Anterior cingulate cortex (tissue), 58 donors: ENCODE measurements at places on chromosomes 5 and 9.

DNA sequence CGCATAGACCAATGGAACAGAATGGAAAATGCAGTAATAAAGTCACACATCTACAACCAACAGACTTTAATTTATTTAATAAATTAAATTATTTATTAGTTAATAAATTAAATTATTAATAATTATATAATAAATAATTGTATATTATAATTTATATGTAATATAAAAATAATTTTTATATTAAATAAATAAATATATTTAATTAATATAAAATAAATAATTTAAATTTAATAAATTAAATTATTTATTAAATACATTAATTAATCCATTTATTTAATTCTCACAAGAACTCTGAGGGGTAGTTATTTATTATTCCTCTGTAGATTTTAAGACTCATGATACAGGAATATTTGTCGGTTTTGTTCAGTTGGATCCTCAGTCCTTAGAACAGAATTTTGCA lies 176.1 kb upstream of the ADAMTS19 start:
- no peak for DNase-seq

DNA sequence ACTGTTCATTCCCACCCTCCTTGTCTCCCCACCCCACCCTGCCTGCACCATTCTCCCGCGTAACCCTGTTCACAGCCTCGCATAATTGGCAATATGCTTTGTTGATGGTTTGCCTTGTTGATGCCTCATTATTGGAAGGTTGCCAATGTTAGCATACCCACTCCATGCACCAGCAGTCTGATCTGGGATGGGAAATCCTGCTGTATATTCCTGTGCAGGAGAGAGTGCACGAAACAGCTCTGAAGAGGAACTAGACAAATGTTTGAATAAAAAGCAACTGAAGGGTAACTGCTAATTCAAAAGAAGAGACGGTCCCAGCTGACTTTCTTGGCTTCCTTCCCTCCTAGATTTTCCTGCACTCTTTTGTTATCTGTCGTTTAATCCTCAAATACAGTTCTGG lies 271.7 kb upstream of the TLE4 start:
- DNase-seq, result no peak

DNA sequence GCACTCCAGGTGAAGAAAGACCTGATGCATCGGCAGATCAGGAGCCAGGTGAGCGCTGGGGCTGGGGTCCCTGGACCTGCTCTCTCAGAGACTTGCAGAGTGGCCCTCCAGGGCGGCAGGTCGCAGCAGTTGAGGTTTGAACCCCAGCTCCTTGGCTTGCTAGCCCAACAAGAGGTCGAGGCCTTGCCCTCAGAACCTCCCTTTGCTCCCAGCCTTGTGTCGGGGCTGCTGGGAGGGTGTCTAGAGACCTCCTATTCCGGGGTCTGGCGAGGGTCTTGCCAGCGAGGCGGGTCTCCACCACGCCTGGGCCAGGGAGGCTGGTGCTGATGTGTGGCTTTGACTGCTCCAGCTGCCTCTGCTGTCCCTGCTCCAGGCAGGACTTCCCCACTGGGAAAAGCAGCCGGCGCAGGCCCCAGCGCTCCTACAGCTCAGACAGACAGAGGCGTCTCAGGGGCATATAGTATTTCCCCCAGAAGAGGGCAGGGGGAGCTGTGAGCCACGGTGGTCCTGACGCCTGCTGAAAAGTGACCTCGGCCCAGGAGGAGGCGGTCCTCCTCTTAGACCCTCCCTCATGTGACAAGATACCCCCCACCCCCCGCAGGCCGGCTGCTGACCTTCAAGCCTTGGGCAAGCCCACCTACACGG lies 38.3 kb downstream of the LRSAM1 start:
- no peak for DNase-seq

DNA sequence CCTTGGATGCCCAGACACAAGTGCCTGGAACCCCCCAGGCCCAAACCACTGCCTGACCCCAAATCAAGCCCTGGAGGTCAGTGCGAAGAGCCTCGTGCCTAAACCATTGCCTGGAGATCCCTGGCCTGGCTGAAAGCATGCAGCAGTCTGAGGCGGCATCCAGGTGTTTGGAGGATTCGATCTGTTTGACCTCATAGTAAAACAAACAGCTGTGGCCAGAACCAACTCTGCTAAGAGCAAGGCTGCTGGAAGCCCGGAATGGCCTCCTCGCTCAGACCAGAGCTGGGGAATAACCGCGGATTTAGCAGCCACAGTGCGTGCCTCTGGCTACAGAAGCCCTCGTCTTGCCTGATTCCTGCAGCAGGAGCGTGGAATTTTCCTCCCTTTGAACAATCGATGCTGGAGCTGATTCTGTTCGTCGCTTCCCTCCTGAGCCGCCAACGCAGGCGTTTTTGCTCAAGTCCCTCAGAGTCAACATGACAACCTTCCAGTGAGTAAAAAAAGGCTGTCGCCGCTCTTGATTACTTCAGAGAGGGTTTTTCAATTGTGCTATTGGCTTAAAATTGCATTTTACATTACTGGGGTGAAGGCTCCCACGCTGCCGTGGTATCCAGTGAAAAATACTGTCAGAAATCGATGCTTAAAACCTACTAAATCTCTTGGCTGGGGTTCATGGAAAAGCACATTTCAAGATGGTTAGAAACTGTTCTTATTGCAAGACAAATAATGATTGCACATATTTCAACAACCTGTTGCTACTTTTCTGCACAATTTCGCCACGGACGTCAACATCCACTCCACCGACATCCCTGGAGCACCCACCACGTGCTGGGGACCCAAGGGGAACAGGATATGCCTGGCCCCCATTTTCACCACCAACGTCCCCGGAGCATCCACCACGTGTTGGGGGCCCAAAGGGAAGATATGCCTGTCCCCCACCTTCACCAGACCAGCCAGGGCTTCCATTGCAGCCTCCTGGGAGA lies 190.0 kb downstream of the OLFM1 start:
- peak; percentile 24 for DNase-seq

DNA sequence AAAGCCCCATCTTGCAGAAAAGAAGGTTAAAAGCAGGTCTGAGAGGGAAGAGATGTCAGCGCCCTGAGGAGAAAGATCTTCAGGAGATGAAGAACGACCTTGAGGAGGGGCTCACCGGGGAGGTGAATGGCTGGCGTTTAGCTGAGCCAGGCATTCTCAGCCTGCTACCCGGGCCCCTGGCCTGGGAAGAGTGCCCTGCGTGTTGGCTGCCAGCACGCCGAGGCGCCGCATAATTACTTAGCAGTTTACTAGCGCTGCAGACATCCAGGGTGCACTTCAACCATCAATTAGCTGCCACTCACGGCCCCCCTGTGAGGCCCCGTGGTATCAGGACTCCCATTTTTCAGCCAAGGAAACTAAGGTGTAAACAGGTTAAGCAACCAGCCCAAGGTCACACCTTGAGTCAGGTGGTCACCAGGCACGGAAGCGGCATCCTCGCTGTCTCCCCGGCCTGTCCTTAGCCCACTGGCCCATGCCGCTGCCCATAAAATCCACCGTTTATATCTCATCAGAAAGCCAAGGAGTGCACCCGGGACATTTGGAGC lies 551.9 kb downstream of the BNC2 start:
- peak; percentile 40 for DNase-seq

DNA sequence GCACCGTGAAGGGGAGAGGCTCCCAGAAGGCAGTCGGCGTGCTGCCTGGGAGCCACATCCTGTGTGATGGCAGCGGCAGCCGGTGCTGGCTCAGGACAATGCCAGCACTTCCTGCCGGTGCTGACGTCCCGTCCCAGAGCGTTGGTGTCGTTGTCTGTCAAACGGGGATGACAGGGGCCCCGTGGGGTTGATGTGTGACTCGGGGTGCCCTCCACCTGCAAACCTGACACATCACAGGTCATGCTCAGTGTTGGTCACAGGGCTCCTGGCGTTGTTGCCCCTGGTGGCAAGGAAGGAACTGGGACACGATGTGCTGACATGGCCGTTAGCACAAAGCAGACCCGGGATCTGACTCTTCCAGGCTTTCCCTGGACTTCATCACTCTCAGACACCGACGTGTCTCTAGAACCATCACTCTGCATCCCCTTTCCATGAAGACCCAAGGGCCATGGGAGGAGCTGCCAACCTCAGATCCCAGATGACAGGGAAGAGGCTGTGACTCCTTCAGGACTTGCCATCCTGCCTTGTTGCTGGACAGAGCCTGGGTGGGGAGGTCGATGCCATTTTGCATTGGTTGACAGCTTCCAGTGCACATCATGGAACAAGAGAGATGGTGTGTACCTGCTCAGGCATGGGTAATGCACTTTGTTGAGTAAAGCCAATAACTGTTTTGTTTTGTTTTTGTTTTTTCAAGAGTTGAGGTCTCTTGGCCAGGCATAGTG lies 21.5 kb downstream of the PLPP7 start:
- no peak for DNase-seq

- peak; percentile 24 for DNase-seq
Measured at GRCh38 chr5:13478831-13479465, 465.5 kb downstream of the DNAH5 start.

DNA sequence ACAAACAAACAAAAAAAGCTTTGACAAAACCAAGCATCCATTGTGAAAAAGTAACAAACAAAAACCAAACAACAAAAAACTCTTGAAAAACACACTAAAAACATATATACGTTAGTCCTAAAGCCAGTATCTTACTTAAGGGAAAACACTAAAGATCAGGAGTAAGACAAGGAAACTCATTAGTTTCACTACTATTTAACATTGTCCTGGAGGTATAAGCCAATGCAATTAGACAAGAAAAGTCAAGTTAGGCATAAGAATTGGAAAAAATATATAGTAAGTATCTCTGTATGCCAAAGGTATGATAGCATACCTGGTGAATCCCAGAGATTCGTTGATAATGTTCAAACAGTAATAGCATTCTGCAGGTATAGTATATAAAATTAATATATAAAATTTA lies 21.8 kb upstream of the UBTD2 start:
- no peak for DNase-seq

- DNase-seq, result no peak
Measured at GRCh38 chr5:136004436-136004835, 24.4 kb upstream of the TGFBI start.
